ENCODE measurements at places on chromosomes 5 and 9.
A peak's percentile ranks its signal among the peaks of the same experiment; 100 is the strongest.

- no peak for DNase-seq
Measured at GRCh38 chr5:175257128-175257846, 186.7 kb downstream of the DRD1 start.

DNA sequence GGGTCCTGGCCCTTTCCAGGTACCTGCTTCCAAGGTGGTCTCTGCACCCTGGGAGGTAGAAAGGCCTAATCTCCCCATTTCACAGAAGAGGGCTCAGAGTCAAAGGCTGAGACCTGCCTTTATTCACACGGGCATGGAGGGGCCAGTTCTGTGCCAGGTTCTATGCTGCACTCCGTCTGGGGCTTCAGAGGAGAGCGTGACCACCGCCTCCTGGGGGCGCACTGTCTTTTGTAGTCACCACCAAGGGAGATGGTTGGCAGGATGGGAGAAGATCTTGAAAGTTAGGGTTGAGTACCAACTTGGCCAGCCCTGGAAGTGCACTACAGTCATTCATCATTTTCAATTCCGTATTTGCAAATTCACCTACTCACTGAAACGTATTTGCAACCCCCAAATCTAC, 23.7 kb upstream of the PRDM12 start:
- no peak for DNase-seq

DNA sequence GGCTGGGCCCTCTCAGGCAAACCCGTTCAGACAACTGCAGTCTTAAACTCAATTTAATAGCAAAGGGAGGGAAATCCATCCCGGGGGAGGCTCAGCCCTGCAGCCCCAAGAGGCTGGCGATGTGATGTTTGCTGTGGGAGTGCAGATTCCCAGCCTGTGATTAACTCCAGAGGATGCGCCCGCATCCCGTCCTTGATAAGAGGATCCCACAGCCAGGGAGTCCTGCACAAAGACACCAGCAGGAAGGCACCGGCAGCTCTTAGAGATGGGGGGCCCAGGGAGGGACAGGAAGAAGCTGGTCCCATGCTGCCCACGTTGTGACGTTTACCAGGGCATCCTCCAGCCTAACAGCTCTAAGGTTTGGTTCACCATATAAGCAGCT, 64.7 kb downstream of the MRPL36 start:
- no peak for DNase-seq

GRCh38 chr9:8611153-8611552, 811.6 kb upstream of the DMAC1 start:
- DNase-seq: no peak

- no peak for DNase-seq
Measured at GRCh38 chr9:74663439-74663838, 166.3 kb downstream of the RORB start.

DNA sequence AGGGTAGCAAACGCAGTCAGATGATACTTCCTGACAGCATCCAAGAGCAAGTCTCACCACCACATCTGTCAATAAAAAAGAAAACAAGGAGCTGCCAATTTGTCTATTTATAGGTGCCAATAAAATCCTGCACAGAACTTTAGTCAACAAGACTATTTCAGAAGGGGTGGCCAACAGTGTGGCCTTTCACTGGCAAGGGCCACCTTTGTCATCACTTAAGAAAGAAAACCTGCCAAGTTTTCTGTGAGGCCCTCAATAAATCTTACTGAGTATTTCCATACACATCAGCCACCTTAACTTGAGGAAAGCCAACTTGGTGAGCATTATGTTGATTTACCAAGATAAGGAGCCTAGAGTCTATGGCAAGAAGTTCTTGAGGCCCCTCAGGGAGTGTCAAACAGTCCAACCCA, 312.3 kb downstream of the ENC1 start:
- no peak for DNase-seq

DNA sequence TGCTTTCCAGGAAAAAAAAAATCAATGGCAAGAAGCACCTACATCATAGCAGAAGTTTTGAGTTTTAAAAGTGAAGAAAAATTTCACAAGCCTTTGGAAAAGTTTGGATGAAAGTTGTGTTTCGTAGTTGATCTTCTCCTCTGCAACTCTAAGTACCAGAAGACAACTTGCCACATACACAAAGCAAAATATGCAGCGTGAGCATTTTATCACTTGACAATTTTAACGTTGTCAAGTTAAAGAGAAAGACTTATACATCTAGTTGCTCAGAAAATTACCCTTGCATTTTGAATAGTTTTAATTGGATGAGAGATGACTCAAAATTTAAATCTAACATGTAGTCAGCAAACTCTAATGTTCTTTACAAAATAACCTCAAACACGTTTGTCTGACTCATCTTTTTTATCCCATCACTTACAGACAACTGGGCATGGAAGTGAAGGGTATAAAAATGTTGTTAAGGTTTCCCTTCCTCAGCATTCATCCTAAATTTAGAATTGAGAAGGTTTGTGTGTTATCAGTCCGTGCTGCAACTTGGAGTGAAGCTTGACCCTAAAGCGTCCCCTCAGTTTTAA, 213.4 kb downstream of the MARCHF11 start:
- DNase-seq: no peak

DNA sequence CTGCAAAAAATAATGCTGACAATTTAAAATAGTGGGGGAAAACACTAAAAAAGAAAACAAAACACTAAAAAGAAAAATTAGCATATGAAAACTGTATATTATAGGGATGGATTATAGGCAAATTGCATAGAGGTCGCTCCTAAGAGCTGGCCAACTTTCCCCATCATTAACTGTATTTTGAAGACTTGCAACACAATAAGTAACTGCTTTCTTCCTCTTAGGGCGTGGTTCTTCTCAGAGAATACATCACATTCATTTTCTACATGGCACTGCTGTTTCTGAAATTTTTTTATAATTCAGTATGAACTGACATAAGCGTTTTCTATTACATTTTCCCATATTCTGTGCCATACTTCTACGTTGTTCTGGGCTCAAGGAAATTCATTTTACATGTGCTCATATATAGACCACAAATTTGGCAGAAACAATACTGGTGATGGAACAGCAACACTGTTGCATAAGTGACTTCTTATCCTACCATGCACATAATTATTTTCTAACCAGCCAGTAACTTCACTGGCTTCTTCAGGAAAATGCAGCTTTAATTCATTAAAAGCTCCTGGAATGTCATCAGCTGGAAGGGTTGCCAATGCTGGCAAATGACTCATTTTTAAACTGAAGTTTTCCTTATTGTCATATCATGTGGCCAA, 171.2 kb upstream of the DMAC1 start:
- DNase-seq: no peak

DNA sequence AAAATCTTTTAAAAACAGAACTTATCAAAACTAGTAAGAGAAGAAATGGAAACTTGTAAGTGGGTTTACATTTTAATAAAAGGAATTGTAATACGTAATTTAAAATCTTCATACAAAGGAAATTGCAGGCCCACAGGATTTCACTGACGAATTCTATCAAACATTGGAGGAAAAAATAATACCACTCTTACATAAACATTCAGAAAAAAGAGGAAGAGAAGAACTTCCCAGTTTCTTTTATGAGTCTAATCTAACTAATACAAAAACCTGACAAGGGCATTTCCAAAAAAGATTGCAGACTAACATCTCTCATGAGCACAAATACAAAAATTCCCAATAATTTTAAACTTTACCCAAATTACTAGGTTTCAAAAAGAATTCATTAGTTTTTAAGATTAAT, 149.0 kb downstream of the RANBP17 start:
- DNase-seq: no peak

DNA sequence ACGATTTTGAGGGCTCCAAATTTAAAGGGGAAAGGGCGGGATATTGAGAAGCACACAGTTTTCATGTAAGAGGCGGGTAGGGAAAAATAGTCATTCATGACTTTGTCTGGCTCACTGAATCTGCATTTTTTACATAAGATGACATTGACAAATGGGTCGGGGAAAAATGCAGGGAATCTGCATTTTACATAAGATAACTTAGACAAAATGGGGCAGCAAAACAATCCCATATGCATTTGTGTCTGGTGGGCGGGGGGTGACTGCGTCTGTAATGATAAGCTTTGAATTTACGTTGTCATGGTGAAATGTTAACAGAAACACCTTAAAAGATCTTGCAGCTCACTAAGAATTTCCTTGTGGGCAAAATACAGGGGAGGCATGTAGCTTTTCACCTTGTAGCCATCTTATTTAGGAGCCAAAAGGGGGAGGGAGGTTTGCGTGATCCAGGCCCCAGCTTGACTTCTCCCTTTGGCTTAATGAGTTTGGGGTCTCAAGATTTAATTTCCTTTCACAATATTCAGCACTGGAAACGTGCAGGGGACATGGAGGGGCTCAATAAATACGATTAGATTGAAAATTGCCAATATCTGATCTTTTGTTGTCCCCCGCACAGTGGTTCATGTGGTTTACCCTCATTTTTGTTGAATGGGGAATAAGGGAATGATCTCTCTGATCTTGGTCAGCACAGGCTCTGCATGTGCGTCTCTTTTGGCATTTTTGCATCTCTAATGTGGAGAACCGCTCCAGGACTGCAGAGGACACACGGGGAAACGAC, 41.1 kb upstream of the GADD45G start:
- no peak for DNase-seq

- DNase-seq: no peak
Measured at GRCh38 chr9:2420543-2420942, 201.0 kb upstream of the VLDLR start.

- no peak for DNase-seq
Measured at GRCh38 chr9:33320568-33321261, 30.4 kb downstream of the NFX1 start.

DNA sequence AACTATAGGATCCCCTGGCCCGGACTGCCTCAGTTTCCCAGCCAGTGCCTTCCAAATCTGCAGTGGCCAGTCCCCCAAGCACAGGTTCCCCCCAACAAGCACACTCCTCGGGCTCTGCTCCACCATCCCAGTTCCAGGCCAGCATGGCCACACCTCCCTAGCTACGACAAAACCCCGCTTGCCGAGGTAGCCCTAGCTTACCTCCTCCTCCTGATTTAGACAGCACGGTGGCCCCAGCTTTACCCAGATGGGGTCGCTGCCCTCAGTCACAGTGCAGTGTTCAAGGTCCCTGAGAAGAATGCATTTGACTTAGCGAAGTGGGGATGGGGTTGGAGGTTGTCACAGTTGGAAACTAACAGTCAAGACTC, 40.8 kb upstream of the GARNL3 start:
- no peak for DNase-seq

DNA sequence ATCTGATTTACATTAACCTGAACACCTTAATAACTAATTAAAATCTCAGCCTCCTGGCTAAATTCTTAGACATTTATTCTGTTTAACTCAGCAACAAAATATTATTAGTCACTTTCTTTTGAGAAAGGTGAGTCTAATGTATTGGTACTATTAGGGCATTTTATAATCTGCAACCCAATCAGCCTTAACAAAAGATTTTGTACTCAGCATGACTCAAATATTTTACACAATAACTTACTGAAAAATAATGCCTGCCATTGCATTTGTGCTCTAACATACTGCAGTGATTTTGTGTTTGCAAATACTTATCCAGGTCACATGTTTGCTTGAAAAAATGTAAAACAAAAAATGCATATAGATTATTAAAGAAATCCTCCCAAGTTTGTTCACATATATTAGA, 1129.9 kb downstream of the TAF11L14 start:
- DNase-seq: no peak

GRCh38 chr5:67792891-67793290, 422.7 kb upstream of the PIK3R1 start:
- no peak for DNase-seq

GRCh38 chr5:32153723-32154122, 20.4 kb downstream of the GOLPH3 start:
- DNase-seq: no peak

- DNase-seq: peak; percentile 65
Measured at GRCh38 chr9:76996700-76997099, 22.8 kb upstream of the FOXB2 start.

DNA sequence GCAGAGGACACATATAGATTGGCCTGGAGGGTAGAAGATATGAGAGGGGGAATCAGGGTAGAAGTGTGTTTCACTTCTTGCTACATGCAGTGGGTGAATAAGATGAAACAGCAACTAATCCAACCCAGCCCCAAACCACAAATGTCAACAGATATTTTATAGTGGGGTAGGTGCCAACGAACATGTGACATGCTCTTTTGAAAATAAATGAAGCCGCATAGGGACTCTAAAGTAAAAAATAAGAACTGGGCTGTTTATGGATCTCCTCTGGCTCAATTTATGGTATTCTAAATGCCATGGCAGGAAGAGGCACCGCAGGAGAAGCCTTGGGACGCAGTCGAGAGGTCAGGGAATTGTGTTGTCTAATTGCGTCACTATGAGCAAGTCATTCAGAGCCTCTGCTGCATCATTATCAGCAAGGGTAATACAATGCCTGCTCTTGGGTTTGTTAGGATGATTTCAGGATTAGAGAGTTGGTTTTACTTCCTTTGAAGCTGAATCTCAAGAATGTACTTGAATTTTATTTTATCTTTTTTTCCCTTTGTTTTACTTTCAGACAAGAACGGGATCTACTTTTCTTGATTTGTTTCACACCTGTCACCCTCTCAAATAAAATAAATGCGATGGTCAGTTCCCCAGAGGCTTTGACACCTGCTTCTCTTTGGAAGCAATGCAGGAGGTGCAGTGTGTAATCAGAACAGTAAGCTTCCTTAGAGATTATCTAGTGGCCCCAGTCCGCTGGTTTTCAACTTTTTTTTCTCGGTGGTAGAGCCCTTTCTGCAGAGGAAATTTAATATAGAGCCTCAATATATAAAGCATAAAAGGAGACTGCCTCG, 375.6 kb upstream of the CLINT1 start:
- no peak for DNase-seq

DNA sequence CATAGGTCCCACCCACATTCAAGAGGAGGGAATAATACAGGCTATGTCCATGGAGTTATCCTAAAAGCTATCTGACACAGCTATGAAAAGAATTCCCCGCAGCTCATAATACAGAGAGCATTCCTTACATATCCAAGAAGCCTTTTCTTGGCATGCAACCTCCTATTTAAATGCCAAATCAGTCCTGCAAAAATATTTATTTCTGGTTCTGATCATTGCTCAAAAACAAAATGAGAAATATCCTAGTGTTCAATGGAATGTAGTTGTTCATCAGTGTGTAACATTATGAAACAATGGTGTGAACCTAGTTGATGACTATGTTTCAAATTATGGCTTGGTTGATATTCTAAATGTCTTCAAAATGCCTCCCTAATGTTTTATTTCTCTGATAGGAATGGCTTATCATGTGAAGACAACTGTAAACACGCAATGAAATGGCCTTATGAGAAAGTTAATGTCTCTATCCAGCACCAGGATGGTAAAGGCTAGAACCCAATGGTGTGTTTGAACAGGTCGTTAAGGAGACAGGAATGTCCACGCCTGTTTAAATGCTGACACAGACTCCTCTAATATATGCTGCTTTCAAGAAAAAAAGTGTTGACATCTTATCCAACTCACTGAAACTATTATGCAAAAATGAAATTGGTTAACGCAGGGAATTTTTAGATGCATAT, 126.7 kb upstream of the CDH6 start:
- no peak for DNase-seq

Data from nephron progenitor cell (in vitro differentiated cells).